GM19239 (cell line): ENCODE measurements at places on chromosomes 3 and 15.

DNA sequence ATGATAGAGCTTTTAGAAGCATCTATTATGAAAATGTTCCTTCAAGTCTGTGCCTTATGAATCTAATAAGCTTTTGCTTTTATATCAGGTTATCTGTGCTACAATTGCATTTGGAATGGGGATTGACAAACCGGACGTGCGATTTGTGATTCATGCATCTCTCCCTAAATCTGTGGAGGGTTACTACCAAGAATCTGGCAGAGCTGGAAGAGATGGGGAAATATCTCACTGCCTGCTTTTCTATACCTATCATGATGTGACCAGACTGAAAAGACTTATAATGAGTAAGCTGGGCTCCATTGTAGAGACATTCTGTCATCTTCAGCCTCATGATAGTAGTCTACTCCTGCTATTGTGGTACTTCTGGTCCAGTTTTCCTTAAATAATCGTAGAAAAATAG, 73.4 kb downstream of the BLM start:
- DNase-seq: no peak

GRCh38 chr3:29914861-29915524, 634.1 kb downstream of the RBMS3 start:
- no peak for DNase-seq

GRCh38 chr15:65338366-65338765, 33.9 kb downstream of the RNU5B-1 start:
- DNase-seq: no peak

DNA sequence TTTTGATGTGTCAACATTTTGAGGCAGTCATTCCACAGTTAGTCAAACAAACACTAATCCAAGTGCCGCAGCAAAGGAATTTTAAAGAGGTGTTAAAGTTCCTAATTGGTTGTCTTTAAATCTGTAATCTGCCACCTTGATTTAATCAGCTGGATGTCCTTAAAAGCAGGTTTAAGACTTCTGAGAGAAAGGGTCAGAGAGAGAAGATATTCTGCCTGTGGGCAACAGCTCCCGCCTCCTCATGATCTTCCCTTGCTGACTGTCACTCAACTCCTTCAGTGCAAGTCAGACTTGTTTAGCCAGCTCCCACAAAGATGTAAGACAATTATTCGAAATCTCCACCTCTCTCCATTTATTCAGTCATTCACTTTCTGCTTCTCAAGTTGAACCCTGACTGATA, 92.6 kb upstream of the MYRIP start:
- DNase-seq: no peak

DNA sequence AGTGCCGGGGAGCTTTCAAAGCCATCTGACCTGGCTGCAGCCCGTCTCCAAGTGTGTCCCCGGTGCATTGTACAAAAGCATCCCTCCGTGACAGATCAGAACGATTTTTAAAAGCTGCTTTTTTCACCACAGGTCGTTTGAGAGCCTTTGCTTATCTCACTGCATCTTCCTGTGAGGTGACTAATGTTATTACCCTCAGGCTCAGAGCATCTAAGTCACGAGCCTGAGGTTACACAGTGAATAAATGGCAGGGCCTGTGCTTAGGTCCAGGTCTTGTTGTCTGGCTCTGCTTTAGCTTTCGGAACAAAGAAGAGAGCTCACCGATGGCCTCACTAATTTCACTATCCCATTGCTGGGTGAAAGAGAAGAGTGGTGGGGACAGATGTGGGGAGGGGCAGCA, 83.3 kb downstream of the SEC22A start:
- no peak for DNase-seq

GRCh38 chr3:134236505-134237170, 14.0 kb downstream of the RYK start:
- DNase-seq: no peak

DNA sequence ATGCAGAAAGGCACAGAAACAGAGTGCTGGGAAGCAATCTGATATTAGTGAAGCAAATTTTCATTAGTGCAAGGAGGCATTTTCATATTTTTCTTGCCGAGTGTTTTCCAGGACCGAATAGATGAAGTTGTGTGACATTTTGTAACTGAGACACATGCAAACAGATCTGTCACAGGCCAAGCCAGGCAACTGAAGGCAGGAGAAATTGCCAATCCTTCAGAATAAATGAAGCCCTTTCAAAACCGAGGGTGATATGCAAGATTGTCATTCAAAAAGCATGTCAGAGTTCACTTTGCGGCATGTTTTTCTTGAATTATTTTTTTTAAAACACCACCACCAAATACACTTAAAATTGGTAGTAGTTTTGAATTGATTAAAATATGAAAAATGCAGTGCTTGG, 6.2 kb downstream of the LMOD3 start:
- DNase-seq: no peak

DNA sequence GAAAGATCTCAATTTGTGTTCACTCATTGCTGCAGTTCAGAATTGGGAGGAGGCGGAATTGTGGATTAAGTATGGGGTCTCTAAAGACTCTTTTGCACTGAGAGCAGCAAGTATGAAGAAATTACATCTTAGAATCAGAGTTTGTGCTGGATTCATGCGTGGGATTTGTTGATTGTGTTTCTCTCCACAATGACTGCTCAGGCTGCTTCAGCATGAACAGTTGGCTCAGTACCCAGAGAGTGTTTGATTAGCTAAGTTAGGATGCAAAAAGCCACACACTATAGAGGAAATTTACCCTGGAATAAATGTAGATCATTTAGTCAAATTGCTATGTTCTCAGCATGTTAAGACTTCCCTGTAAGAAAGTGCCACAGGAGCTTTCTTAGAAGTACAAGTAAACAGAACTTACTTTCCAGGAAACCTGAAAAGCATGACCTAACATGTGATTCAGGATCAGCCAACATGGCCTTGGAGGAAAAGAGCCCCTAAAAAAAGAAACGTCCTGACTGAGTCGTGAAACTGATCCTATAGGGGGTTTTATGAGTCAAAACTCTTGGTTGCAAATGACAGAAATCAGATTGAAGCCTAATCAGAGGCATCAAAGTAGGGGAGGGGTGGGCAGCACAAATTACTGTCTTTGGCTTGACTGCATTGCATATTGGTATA, 32.6 kb downstream of the HHLA2 start:
- DNase-seq: no peak

DNA sequence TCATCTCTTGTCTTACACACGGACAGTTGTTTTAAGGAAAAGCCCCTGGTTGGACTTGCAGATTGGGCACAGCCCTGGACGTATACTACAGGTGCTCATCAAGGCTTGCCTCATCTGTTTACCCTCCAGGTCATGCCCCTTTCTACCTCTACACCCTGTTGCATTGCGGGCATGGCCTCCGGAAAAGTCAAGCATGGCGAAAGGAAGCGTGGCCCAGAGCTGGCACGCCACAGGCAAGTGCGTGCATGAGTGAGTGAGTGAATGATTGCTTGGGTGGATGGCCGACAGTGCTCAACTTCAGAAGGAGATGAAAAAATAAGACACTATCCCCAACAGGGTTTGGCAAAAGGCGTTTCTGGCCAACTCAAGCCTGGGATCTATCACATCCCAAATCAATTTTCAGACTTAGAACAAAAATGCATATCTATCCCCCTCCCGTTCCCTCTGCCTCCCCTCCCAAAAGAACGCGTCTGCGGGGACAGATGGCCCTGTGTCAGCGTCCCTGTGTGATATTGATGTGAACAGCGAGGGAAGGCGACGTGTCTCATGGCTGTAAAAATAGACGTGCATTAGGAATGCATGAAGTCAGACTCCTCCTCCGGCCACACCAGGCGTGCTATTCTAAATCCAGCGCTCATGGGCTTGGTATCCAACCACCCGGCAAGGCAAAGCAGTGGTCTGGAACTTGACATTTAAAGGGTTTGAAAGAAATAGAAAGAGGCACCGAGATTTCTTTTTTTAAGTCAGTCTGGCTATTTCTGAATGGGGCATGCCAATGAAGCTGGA, 96.0 kb downstream of the RPLP1 start:
- no peak for DNase-seq

GRCh38 chr3:186079925-186080324, 29.0 kb downstream of the ETV5 start:
- no peak for DNase-seq

- no peak for DNase-seq
These were observed 482.4 kb upstream of the SGO1 start for GRCh38 chr3:20668411-20668810.
